GM03348 (cell line): ENCODE measurements at places on chromosomes 1 and 21.

DNA sequence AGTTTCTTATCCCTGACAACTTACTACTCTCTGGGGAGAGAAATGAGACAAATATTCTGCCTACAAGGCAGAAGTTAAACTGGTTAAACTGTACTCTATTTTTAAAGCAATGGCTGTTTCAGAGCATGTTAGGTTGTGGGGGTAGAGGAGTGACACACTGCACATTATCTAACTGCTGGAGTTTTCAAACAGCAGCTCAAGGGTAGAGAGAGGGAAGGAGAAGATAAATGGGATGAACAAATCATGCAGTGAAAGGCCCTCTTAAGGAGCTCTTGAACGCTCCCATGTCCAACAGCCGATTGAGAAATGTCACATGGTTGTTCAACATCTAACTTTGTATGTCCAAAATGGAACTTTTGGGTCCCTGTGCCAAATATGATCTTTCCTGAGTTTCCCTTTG is 14.0 kb upstream of the IFI44L start:
- DNase-seq, result no peak

- DNase-seq, result no peak
Measured at GRCh38 chr1:83697220-83697619, 301.7 kb downstream of the TTLL7 start.

DNA sequence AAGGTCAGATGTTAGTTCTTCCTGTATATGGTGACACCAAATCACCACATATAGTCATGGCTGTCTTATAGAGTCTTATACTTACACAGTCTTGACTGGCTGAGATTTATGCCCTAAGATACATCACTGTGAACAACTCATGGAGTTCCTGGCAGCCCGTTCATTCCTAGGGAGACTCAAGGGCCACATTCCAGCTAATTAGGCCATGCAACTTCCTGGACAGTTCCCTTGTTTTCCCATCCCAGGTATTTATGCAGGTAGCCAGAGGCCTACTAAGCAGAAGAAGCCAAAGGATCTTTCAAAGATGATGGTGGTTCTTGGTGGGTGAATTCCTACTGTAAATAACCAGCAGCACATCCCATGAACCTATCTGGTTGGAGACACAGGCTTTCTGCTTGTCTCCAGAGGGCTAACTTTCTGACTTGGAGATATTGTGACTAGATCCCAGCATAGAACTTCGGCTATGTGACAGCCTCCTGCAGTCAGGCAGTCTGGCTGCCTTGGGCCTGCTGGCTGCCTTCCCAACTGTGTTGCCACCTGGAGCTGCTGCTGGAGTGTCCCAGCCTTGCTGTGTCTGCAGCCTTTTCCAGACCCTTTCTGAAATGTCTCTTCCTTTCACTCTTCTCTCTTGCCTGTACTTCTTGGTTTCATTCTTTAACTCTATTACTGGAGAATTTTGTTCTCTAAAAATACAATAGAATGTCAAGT is 283.8 kb downstream of the CACNA1E start:
- DNase-seq, result no peak

DNA sequence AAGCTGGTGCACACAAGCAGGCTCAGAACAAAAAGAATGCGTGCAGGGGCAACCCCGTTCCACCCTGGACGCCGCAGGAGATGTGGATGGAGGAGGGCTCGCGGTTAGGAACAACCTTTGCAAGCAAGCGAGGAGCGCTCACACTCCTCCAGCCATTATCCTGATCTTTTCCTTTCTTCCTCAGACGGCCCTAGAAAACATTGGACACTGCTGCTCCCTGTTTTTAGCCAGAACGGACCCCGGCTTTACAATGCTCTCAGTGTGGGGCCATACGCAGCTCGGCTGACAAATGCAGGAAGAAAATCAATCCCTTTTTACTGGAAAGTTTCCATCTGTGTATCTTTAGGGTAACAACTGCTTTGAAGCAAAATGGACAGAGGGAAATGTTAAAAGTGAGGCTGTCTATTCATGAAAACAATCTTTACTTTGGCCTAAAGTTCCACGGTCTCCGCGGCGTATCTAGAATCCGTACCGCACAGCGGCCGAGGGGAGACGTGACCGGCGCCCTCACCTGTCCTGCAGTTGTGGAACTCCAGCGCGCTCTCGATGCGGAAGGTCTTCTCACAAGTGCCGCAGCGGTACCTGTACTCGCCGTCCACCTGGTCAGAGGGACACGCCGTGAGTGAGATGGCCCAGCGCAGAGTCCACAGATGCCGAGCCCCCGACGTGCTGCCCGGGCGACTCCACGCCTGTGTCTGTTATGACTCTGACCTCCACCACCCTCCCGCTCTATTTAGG is 44.0 kb downstream of the PRDM15 start:
- no peak for DNase-seq

- no peak for DNase-seq
Measured at GRCh38 chr1:209008586-209008985, 574.9 kb upstream of the CAMK1G start.

GRCh38 chr21:34845521-34846451 is 177.0 kb downstream of the CLIC6 start:
- DNase-seq, result no peak

GRCh38 chr1:182406012-182406411 is 5.5 kb upstream of the TEDDM1 start:
- DNase-seq, result no peak

DNA sequence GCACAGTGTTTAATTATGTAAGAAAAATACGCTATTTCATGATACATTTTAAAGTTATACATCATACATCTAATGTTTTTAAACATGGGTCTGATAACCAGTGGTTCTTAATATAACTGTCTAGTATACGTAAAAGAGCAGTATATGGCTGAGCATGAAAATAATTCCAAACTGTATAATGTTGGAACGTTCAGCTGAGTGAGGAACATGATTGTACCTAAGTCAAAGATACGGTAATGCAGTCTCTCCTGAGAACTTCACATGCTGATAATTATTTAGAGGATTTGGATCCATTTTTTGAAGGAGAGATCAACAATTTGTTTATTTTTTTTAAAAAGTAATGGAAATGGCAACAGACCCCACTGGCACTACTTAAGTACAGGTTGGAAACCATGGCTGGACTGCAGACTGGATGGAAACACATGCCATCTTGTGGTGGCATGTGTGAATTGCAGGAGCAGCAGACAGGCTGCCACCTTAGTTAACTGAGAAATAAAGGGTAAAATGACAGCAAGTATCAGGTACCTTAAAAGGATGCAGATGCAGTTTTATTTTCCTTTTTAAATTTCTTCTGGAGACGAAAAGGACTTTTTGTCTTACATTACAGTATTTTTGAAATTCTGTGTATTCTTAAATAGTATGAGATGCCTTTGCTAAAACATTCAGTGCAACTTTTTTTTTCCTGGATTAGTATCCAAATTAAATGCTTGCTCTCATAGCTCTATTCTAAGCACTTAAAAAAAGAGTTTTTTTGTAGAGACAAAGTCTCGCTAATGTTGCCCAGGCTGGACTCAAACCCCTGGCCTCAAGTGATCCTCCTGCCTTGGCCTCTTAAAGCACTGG is 73.8 kb downstream of the MTR start:
- DNase-seq, result peak; percentile 55

GRCh38 chr21:33299181-33299752 is 25.5 kb upstream of the IFNAR1 start:
- DNase-seq, result no peak

DNA sequence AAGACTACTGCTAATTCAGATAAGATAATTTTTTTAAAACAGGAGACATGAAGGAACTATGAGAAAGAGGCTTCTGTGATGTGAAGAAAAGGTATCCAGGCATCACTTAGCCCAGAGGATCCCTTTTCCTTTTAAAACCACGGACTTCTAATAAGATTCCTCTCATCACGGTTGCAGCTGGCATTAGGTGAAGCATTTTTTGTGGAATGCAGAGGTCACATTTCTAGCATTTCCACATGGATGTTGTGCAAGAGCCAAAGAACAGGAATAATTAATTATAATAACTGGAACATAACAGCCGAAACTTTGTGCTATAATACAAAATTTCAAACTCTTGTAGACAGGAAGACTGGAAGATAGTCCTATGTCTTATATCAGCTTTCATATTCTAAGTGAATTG is 27.6 kb downstream of the CYP2J2 start:
- DNase-seq, result peak; percentile 19

GRCh38 chr1:151593730-151594129 is 18.1 kb upstream of the SNX27 start:
- DNase-seq, result no peak

- DNase-seq, result peak; percentile 83
Measured at GRCh38 chr1:15153184-15153841, at the start of gene TMEM51. Gene TMEM51 (plus strand): TSS chr1:15153747. CDS start chr1:15215088, 61,341 bp downstream.

DNA sequence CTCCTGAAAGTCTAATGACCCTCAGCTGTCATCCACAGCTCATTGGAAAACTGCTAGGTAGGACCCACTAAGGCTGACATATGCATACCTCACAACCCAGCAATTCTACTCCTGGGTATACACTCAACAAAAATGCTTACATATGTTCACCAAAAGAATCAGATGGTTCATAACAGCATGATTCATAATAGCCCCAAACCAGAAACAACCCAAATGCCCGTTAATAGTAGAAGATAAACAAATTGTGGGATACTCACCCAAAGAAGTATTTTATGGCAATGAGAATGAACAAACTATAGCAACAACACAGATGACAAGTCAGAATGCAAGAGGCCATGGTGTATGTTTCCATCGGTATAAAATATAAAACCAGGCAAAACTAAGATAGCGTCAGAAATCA is 124.6 kb downstream of the HLCS start:
- no peak for DNase-seq

DNA sequence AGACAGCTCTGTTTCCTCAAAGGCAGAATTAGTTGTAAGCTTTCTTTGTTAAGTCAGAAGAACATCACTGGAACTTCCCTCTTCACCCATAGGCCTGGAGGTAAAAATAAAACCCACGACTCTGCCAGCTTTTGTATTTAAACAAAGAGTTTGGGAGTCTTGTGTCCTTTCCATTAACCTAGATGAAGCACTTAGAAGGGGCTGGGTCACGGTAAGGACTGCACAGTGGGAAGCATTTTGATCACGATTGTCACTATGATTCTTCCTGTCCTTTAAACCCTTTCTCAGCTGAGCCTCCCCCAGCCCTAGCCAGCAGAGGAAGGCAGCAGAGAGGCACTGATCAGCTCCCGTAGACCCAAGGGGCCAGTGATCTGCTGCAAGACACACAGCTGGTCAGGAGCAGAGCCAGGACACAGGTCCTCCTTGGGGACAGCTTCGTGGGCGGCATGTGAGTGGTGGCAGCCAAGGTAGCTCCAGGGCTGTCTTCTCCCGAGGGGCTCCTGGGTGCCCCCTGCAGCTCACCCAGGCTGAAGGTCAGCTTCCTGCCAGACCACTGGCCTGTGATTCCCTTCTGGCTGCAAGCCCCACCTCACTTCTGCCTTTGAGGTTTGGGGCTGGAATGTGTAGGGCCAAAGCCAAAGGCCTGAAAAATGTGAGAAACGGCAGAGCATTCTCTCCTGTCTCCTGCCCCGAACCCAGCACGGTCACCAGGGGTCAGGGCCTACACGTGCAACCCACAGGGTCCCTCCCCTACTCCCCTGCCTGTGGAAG is 4.0 kb upstream of the LAPTM5 start:
- DNase-seq, result peak; percentile 69

DNA sequence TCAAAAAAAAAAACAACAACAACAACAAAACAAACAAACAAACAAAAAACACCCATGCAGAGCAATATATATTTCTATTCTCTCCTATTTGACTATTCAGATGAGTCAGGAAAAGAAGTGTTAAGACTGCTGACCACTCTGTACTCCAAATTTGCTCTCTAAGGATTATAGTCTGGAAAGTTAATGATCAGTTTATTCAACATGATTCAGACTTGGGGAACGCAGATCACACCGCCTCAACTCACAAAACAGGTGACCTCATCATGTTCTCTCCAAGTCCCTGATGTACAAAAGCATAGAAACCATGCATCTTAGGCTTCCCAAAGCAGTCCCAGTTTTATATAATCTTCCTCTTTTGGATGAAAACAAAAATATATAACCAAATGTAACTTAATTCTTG is 51.9 kb upstream of the PRRC2C start:
- DNase-seq, result peak; percentile 12

DNA sequence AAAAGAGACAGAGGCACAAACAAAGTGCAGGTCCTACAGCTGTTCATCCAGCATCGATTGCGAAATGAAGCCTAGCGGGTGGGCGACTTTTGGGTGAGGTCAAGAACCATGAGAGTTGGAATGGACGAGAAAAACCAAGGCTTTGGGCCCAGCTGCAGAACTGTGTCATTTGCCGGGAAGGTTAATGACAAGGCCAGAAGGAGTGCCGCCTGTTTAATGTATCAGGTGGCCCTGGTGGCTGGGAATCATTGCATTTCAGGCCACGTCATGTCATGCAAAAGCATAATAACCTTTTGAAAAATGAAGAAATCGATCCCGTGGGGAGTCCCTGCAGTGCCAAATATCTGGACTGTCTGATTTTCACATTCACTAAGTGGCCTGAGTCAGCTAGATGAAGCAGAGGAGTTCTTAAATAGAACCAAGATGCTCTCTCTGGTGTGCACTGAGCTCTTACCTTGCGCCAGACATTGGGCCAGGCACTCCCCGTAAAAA is 8.1 kb upstream of the RCC2 start:
- no peak for DNase-seq

- DNase-seq, result no peak
Measured at GRCh38 chr1:207923561-207923960, 12.6 kb upstream of the CD34 start.

GRCh38 chr1:54460351-54460750 is 54.2 kb upstream of the SSBP3 start:
- DNase-seq, result no peak

DNA sequence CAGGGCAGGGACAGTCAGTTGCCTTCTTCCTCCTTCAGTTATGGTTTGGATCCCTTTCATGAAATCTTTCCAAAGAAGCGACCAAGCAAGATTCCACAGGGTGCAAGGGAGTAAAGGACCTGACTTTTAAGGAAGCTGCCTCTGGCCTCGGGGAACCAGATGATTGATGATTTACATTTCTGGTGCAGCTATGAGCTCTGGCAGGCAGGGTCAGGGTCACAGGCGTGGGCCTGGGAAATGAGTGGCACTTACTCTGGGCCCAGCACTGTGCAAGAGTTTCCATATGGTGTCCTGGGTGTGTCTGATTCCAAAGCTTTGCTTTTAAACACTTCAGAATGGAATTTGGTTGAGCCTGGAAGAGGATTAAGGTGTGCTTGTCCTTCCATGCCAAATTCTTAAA is 7.2 kb upstream of the CRABP2 start:
- no peak for DNase-seq

DNA sequence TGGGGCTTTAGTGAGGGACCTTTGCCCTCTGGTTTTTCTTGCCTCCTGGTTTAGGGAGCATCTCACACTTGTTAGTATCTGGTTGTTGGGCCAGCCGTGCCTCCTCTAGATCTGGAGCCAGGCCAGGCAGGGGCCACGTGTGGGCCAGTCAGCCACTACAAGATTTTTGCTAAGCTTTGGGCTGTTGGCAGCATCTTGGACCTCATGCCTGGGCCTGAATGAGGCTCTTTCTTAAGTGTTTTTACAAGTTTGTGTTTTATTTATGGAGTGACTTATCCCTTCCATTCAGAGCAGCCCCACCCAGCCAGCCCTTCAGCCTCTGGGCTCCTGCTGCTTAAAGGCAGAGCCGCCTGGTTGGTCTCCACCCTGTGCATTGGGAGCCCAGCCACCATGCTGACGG is 1.6 kb upstream of the SH3BGRL3 start:
- DNase-seq, result peak; percentile 68

- no peak for DNase-seq
Measured at GRCh38 chr1:29824511-29825273, 588.4 kb downstream of the PTPRU start.

GRCh38 chr1:96968983-96969382 is 247.4 kb downstream of the PTBP2 start:
- DNase-seq, result peak; percentile 16
